ENCODE measurements at places on chromosomes 5 and 9.

- DNase-seq = no peak
Observed at GRCh38 chr9:129712634-129713401, 40.0 kb downstream of the PTGES start.

DNA sequence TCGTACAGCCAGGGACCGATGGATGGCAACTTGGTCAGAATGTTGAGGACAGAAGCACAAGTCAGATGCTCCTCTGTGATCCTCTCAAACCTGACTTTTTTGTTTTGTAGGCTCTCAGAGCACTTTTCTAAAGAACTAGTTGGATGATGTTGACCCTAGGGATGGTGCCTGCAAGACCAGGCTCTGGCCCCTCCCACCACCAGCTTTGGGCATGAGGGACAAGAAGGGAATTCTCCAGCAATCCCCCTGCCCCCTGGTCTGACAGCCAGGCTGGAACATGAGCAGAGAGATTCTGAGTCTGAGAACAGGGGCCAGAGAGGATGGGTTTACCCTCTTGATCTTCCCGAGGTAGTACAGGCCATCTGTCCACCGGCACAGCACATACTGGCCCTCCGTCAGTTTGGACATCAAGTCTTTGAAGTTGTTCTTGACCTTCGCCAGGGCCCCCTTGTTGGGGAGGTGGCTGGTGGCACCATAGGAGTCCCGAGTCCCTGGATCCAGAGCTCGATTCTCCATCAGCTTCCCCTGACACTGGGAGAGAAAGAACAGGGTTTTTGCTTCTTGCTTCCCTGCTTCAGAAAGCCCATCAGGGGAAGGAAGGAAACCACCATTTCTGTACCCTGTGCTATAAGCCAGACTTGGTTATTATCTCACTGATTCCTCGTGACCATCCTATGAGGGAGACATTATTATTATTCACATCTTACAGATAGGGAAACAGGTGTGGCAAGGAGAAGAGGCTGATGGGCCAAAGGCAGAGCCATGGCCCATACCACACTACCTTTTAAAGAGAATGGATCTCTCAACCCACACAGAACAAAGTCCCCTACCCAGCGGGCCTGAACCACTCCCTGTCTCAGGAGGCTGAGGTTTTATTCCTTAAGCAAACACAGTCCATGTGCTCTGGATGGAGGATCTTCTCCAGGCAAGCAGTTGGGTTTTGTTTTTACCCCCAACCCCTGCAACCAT lies 2.5 kb downstream of the PHF19 start:
- DNase-seq = no peak

DNA sequence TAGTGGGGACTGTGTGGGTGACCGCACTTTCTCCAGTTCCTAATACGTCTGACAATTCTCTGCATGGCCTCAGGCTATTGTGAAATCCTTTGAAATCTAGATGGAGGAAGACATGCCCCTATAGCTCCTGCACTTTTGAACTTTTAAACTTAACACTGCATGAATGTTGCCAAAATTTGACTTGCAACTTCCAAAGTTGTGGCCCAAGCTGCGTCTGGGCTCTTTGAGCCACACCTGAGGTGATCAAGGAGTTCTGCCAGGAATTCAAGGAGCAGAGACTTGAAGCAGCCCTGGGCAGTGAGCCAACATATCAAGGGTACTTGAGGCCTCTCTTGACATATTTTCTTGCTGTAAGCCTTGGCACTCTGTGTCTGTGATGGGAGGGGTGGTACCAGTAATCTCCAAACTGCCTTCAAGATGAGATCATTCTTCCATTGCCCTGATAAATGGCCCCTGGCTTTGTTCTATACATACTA lies 1336.1 kb upstream of the CDH9 start:
- DNase-seq = no peak

DNA sequence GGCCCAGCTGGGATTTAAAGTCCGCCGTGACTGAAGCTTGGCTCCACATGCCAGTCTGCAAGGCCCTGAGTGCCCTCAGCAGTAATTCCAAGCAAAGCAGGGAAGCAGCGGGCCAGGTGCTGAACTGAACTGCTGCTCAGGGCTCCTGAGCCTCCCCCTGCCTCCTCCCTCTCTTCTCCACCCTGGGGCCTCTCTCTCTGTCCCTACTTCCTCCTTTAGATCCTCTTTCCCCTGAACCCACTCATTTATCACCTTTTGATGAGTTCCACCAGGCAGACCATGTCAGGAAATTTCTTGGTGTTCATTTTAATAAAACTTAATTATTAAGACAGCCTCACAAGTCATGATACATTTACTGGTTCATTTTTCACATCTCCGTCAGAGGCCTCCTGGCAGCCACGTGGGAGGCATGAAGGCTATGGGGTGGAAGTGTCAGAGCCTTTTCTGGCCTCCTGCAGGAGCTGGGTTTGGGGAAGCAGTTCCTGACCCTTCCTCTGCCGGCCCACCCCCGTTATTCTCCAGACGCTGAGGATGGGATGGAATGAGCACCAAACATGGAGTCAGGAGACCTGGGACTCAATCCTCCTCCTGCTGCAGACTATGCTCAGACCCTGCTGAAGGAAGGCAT lies 32.2 kb upstream of the KCNIP1 start:
- DNase-seq = no peak

- DNase-seq = no peak
Observed at GRCh38 chr9:128703616-128704355, 1.5 kb downstream of the PKN3 start.

DNA sequence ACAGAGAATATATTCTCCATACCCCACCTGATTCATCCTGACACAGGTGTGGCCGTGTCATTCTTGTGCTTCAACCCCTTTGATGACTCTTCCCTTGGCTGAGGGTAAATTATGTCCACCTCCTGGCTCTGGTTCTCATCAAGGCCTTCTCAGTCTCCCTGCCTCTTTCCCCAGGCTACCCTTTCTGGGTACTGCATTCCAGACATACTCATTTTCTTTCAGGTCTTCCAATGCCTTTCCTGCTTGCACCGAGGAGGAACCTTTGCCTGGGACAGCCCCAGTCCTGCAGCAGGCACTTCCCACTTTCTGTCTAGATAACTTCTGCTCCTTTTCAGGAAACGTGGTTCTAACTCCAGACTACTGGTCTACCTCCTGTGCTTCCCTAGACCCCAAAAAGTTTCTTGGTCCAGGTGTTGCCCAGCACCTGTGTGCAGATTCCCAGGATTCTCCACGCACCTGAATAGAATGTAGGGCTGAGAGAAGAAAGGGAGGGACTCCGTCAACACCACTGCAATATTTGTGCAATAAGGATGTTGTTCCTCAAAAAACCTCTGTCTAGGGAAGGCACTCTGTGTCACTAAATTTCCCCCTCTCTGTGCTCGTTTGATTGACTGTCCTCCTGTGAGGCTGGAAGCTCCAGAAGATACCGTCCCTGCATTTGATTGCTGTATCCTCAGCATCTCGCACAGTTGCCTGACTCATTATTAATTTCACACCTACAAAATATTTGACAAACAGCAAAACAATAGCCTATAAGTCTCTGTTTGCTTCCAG lies 255.4 kb upstream of the NFIL3 start:
- no peak for DNase-seq

- no peak for DNase-seq
Observed at GRCh38 chr9:80489329-80489728, 917.6 kb downstream of the TLE4 start.

DNA sequence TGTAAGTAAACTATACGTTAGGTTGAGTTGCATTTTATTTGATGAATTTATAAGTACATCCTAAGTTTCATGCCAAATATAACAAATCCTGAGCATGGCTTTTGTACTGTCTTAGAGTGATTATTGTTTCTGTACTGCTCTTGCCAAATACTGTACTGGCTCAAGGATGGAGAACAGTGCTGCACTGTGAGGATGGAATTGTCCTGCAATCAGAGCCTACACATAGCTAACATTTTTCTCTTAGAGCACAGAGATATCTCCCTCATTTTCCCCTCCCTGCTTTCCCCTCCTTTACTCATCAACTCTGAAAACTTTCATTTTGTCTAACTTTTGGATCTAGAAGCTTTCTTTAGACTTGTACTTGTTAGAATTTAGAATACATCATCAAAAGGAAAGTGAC lies 28.3 kb downstream of the LRRC70 start:
- no peak for DNase-seq

GRCh38 chr5:115657881-115658233 lies 32.0 kb upstream of the TMED7 start:
- DNase-seq = no peak

DNA sequence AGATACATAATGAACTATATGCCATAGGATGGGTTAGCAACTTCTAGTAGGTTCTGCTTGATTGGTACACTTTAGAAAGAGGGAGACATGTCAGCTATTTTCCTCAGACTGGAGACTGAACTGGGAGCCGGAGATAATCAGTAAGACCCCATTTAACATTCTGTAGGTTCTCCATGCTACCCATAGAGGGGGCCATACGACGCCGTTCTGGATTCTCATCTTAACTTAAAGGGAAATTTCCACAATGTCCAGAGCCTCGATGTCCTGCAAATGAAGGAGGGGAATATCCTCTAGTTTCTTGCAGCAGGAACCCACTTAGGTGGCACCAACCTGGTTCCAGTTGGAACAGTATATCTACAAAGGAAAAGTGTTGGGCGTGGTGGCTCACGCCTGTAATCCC lies 22.3 kb upstream of the NPM1 start:
- DNase-seq = peak; percentile 4

DNA sequence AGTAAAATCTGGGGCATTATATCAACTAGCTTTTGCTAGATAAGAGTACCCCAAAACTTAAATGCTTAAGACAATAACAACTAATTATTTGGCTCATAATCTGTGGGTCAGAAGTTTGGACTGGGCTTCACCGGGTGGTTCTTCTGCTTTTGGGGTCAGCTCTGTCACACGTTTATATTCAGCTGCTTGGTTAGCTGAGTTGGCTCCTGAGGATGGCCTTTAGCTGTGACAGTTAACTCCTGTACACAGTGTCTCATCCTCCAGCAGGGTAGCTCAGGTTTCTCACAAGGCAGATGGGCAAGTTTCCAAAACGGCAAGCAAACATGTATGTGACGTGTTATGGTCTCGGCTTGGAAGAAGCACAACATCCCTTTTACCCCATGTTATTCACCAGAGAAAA lies 488.2 kb downstream of the TLE4 start:
- no peak for DNase-seq

- DNase-seq = no peak
Observed at GRCh38 chr5:107466233-107466769, 204.4 kb downstream of the EFNA5 start.

- no peak for DNase-seq
Observed at GRCh38 chr9:98654247-98654646, 54.5 kb downstream of the GABBR2 start.

DNA sequence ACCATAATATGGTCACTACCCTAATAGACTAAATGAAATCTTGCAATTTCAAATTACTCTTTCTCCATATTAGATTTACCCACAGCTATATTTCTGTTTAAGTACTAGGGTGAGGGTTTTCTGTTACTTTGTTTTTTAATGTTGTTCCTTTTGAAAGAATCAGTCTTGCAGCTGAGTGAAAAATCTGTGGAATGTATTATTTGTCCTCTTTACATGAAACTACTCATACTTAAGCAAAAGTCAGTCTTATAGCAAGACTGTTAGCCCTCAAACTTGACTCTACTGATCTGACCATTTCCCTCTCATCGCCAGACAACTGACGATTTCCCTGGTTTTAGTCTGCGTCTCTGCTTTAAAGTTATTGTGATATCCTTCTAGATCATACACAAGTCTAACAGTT lies 84.0 kb downstream of the PIK3R1 start:
- DNase-seq = no peak

DNA sequence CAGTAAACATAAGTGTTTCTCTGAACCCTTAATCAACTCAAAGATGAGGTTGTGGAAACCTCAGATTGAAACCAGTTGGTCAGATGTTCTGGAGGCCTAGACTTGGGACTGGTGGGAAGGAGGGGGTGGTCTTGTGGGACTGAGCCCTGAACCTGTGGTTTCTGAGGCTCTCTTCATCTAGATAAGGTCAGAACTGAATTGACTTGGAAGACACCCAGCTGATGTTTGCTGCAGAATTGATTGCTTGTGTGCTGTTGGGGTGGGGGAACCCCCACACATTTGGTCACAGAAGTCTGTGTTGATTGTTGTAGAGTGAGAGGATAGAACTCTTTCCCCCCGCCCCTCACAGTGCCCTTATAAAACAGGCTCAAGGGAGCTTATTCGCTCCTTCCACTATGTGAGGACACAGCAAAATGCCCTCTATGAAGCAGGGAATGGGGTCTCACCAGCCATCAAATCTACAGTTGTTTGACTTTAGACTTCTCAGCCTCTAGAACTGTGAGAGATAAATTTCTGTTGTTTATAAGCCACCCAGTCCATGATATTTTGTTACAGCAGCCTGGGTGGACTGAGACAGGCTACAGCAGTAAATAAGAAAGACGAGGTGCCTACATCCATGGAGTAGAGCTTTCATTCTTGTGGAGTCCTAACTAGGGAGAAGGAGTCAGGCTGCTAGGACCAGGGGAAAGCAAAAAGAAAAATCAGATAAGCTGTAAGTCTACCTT lies 25.7 kb upstream of the UGCG start:
- no peak for DNase-seq

DNA sequence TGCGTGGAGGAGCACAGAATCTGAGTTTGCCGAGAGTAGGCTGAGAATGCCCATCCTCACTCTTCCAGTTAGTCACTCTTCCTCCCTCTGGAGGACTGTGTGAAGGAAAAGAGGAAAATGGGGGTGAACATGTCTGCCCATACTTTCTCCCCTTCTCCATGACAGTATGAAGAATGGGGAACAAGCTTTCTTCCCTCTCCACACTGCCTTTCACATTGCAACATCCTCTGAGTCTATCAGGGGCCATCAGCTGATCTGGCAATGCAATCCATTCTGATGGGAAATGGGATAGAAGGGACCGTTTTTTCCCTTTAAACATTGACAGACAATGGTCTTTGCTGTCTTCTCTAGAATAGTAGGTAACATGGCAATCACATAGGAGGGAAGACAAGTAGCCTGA lies 56.8 kb downstream of the UGCG start:
- no peak for DNase-seq

- DNase-seq = no peak
Observed at GRCh38 chr5:133734916-133735315, 122.6 kb upstream of the FSTL4 start.

GRCh38 chr5:85663708-85664031 lies 954.1 kb upstream of the COX7C start:
- no peak for DNase-seq

GRCh38 chr5:74241751-74242140 lies 398.8 kb downstream of the ENC1 start:
- DNase-seq = no peak
